ENCODE measurements at places on chromosomes 11 and 22.

DNA sequence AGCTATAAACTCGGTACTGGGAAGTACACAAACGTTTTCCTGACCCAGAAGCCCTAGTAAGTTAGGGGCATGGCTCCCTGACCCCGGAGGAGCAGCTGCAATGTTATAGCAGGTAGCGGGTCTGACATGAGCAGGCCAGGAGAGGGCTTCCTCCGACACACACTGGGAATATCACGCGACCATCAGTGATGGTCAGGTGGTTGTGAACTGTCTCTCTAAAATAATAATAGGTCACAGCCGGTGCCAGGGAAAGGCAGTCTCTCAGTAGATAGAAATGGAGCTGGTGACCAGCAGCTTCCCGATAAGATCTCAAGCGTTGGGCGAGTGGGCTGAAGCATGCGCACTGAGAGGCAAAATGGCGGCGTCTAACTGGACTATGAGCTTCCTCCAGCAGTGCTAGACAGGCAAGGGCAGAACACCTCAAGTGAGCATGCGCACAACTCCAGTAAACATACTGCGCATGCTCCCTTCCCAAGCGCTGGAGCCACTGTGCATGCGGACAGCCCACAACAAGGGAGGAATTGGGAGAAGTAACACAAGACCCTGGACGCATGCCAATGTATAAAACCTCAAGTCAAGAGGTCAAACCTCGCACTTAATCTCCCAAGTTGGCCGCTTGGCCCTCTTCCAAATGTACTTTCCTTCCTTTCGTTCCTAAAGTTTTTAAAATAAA lies 22.3 kb upstream of the TESMIN start:
- DNase-seq: no peak

- no peak for DNase-seq
Measured at GRCh38 chr11:22599458-22599857, 26.2 kb downstream of the FANCF start.

GRCh38 chr22:24408630-24409029 lies 18.8 kb upstream of the ADORA2A start:
- DNase-seq: no peak

GRCh38 chr11:60902625-60903024 lies 3.8 kb downstream of the PRPF19 start:
- DNase-seq: no peak

DNA sequence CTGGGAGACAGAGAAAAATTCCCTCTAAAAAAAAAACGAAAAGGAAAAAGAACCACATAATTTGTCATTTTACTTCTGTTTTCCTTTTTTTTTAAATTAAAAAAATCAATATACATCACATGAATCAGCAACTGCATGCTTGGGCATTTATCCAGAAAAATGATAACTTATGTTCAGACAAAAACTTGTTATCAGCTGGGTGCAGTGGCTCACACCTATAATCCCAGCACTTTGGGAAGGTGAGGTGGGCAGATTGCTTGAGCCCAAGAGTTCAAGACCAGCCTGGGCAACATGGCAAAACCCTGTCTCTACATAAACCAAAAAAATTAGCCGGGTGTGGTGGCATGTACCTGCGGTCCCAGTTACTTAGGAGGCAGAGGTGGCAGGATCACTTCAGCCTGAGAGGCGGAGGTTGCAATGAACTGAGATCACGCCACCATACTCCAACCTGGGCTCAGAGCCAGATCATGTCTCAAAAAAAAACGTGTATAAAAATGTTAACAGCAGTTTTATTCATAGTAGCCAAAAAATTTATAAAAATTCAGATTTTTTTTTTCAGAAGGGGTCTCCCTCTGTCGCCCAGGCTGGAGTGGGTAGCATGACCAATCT lies 28.5 kb downstream of the AMBRA1 start:
- no peak for DNase-seq

DNA sequence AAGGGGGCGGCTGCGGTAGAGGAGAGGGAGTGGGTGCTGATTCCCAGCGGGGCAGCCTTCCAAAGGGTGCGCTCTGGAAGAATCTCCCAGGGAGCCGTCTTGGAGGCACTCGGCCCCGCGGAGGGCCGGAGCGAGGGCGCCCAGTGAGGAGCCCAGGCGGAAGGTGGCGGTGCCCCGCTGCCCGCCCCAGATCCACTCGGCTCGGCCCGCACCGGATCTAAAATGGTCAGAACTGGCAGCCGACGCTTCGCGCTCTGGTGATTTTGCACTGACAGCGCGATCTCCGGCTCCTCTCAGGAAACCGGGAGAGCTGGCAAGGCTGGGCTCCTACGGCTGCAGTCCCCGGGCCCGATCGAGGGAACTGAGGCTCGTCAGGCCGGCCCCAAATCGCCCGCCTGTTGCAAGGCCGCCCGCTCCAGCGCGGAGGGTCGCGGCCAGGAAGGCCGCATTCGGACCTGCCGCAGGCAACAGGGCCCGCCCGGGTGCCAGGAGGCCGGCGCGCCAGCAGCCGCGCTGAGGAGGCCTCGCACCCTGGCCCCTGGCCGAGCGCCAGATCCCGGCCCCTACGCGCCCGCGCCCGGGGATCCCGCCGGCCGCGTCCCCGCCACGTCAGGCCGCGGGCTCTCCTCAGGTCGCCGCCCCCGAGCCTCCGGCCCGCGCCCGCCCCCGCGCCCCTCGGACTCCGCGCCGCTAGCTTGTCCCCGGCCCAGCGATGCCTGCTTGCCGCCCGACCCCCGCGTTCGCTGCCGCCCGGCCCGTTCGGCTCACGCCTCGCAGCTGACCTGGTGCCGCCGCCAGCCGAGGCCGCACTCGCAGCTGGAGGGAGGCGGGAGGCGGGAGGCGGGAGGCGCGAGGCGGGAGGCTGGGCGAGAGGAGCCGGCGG lies at the start of gene KLHL22:
KLHL22 (minus strand) TSS at position 818 of the 883 bp plus-strand sequence. CDS start 6,584 bp downstream, outside the sequence.
- DNase-seq: no peak

GRCh38 chr11:71173709-71174108 lies 78.7 kb downstream of the SHANK2 start:
- no peak for DNase-seq

DNA sequence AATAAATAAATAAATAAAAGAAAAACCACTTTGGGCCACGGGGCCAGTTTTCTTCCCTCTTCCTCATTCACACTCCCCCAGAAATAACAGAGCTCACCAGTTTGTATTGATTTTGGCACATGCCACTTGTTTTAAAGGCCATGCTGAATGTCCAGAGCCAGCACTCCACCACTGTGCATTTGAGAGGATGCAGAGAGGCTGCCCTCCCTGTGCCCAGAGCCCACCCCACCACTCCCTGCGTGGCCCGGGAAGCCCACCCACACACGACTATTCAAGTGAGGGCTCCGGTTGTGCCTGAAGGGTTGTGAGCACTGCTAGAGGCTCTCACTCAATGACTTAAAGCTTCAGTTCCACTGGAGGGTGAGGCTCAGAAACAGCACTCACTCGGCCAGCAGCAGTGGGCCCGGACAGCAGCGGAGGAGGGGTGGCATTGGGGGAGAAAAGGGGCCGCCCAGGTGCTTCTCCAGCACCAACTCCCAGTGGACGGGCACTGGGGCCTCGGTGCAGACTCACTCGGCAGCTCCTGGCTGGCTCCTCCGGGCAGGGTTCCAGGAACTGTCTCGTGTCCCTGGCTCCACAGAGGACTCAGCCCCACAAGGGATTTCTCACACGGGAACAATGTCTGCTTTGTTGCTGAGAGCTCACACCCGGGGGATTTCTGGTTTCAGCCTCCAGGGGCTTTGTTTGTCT lies 112.7 kb downstream of the SHANK2 start:
- no peak for DNase-seq

- no peak for DNase-seq
Measured at GRCh38 chr11:26651916-26652315, 69.9 kb downstream of the SLC5A12 start.

DNA sequence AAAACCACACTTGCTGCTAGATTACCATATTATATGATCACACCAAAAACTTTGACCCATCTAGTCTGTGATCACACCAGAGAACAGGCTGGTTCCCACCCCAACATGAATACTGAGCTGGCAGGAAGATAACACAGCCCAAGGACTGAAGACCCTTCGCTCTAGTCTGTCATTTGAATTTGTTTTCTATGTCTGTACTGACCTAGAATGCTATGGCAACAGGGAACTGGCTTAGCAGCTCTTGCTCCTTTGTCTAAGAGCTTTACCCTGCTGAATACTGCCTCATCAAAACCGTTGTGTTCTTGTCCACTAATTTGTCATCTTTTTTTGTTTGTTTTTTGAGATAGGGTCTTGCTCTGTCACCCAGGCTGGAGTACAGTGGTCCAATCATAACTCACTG lies 420.4 kb downstream of the AASDHPPT start:
- no peak for DNase-seq

All from NCI-H1417 treated with DMSO at 0.1 percent for 48 hours (cell line).